ENCODE measurements at places on chromosomes 12 and 14.

GRCh38 chr14:40987481-40987880, 619.2 kb upstream of the LRFN5 start:
- DNase-seq, result no peak

DNA sequence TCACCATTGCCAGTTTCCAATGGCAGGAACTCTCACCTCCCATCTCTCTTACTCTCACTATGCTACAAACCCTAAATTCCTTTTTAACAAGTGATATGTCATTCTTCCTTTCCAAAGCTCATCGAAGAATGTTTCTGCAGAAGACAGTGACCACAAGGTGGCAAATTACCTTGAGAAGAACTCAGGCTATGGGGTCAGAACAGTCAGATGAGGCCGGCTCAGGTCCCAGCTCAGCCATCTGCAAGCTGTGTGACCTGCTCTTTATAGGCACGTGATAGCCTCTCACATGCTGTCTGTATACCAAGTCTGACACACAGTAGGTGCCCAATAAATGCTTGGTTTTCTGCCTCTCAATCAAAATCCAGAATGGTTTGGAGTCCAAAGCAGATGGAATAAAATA, 80.7 kb downstream of the FOXN3 start:
- DNase-seq, result no peak

DNA sequence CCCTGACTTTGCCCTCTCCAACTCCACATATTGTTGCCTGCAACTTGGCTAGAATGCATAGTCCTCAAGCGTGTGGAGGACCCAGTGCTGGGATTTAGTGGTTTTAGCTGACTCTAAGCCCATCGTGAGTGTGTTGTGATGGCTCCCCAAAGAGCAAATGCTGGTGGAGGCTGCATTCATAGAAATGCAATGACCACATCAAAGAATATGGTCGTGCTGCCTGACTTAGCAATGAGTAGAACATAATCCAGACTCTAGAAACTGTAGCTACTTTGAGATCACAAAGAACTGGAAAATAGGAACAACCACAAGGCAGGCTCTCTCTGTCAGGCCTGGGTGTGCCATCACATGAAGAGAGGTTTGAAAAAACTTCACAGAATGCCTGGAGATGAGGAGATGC, 1.3 kb downstream of the DYRK4 start:
- no peak for DNase-seq

DNA sequence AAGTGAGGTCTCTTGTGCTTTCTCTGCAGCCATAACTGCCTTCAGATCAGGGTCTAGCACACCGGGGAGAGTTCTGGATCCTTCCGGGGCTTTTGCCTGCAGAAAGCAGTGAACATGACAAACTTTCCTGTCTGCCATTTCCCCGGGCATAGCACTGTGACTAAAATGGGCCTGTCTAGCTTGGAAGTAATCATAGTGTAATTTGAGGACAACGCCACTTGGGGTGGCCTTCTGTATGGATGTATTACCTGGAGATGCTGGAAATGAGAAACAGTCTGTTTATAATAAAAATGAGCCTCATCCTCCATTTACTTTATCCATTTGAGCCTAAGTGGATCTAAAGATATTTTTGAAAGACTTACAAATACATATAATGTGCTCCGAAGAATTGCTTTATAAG, 453.7 kb downstream of the VRK1 start:
- DNase-seq, result no peak

DNA sequence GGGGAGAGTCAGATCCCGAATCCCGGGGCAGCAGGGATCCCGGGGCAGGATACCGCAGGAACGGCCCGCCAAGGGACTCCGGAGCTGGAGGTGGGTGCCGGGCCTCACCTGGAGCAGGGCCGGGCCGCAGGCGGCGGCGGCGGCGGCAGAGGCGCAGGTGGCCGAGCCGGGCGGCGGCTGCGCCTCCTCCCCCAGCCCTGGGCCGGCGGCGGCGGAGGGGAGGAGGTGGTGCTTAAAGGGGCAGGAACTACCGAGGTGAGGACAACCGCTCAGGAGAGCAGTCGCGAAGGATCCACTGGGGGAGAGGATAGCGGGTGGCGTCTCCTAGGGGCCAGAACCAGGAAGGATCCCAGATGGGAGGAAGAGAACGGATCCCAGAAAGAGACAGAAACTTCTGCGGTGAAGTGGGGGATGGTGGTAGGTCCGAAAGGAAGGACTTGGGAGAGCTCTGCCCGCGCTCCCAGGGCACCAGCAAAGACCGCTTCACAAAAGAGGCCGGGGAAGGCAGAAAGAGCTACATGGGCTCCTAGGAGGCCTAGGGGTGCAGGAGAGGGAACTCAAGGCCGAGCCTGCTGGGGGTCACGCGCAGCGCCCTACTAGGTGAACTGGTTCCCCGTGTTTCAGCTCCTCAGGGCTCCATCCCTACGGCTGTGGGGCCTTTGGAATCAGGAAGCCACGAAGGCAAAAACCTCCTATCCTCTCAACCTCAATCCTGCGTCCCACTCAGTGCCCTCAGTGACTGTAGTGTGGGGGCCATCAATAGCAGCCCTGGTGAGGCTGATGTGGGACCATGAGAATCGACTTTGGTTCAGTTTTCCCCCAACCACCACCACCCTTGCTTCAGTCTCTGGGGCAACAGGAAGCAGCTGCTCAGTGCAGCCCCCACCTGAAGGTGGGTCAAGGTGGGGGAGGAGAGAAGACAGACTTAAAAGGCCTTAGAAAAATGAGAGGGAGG, 5.0 kb upstream of the BAZ2A start:
- DNase-seq, result peak; percentile 59

DNA sequence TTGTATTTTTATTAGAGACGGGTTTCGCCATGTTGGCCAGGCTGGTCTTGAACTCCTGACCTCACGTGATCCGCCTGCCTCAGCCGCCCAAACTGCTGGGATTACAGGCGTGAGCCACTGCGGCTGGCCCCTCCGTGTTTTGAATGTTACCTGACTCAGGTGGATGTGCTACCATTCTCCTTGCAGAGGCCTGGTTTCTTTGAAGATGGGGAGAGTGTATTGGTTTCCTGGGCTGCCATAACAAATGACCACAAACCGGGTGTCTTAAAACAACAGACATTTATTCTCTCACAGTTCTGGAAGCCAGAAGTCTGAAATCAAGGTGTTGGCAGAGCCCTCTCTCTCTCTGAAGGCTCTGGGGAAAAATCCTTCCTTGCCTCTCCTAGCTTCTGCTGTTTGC, 98.0 kb downstream of the IRF2BPL start:
- no peak for DNase-seq

GRCh38 chr14:30204431-30204980, 276.9 kb upstream of the PRKD1 start:
- no peak for DNase-seq

- no peak for DNase-seq
Observed at GRCh38 chr12:46259071-46259470, 9.8 kb downstream of the SLC38A1 start.

DNA sequence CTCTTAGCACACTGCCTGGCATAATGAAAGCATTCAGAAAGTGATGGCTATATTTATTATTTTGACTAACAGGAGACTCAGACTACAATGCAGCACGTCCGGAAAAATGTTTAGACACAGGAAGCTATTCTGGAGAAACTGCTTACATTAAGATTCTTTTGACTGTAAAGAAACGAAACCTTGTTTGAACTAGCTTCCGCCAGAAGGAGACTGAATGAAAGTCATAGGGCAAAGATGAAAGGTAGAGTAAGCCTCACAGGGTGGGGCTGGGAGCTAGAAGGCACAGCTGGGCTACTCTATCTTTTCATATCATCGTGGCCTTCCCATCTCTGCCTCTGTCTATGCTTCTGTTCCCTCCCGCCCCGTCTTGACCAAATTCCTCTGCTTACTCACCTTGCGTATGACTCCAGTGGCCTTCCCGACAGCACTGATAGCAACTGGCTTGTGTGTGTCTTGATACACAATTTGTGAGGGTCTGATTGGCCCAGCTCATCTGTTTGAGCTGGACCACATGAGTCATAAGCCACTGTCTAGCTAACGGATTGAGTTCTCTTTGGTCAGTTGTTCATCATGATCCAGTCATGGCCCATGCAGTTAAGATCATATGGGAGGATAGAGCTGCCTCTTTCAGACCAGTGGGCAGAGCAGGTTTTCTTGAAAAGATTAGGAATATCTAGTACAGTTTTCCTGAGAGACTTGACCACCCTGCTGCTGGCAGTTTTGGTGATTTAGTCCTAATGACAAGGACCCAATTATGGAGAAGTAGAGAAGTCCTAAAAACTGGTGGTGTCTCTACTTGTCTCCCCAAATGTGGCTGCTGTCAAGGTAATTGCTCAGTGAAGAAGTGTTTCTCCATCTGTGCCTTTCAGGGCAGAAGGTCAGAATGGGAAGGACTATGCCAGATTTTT, 151.5 kb upstream of the SLC38A2 start:
- no peak for DNase-seq

GRCh38 chr14:79103764-79104163, 933.6 kb downstream of the NRXN3 start:
- no peak for DNase-seq

DNA sequence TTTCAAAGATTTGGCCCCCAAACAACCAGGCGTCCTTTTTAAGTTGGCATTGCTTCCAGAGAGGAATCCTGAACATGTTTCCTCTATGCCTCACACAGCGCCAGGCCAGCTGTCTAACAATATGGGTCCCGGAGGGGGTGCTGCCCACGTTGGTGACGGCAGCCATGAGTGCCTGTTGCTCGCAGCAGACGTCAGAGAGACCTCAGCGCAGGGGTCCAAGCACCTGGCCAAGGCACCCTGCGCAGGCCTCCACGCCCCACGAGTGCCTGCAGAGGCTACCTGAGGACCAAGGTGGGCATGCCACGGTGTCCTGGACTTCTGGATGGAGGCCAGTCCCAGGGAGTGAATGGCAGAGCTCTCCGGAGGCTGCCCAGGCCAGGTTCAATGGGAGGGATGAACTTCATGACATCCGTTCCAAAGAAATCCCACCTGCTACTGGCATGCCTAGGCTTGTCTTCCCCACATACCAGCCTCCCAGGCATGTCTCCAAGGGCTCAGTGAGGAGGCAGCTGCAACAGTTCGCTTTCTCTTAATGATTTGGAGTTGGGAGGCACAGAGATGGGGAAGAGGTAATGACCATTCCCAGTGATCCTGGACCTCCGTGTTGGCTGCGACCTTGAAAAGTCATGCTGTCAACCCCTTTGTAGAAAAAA, 11.6 kb upstream of the FOXN3 start:
- DNase-seq, result no peak
